Erythroblast (primary cell): ENCODE measurements at places on chromosomes 16 and 17.
A peak's percentile ranks its signal among the peaks of the same experiment; 100 is the strongest.

DNA sequence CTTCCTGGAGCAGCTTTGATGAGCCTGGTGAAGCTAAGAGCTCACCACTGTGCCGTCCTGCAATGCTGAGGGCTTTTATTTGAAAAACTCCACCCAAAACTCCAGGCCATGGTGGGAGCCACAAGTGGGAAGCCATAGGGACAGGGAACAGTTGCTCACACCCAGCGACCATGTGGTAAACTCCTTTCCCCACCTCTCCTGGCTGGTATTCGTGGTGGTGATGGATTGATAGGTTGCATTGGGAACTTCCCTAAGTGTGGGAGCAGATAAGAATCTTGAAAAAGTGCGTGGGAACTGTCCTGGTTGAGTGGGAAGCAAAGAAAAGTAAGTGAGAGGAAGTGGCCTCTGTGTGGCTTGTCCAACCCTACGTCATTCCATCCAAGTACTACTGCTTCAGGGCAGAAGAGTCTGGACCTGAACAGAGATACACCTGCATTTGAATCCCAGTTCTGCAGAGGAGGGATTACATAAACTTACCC lies at the start of gene CCL1:
Gene CCL1, minus strand, starts transcription at position 51 of the 479 bp plus-strand sequence. CDS start 72 bp downstream, outside the sequence.
- no peak for DNase-seq

GRCh38 chr16:23899869-23900268 lies 64.1 kb downstream of the PRKCB start:
- no peak for DNase-seq

- peak; percentile 60 for DNase-seq
These were observed 909 bp upstream of the RSL1D1 start for GRCh38 chr16:11852092-11852809.

GRCh38 chr17:59707971-59708430 lies 547 bp downstream of the VMP1 start:
- DNase-seq = no peak

- DNase-seq = no peak
These were observed 16.2 kb upstream of the KIFC3 start for GRCh38 chr16:57818377-57819064.

DNA sequence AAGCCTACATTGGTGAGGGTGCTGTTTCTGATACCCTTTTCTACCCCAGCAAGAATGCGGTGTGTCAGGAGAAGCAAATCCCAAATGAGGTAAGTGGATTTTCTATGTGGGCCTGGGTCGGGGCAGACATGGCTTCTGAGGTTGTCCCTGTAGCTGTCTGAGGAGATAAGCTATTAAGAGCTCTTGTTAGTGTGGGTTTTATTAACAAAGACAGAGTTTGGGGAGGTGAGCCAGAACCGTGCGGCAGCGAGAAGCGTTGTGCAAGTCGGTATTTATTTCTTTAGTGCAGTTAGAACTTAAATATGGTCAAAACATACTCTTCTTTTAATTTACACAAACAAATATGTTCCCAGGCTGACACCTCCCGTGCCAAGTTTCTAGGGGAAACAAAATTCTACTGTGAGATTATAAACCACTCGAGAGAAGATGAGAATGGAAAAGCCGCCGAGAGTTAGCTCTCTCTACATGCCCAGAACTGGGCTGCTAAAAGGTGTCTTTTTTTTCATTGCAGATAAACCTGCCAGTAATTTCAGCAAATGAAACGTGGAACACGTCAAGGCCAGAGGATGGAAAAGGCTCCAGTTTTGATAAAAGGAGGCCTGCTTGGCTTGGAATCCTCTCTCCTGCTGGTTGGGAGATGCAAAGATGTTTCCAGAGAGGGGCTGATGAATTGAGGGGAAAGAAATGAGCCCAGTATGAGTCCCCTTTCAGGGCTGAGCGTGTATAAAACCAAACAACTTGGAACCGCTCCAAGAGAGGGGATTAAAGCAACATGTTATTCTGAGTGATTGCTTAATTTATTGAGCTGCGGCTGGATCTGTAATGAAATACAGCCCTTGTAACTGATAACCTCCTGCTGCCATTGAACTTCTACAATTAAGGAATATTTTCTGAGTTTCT lies 254.6 kb downstream of the MRTFB start:
- DNase-seq = no peak

DNA sequence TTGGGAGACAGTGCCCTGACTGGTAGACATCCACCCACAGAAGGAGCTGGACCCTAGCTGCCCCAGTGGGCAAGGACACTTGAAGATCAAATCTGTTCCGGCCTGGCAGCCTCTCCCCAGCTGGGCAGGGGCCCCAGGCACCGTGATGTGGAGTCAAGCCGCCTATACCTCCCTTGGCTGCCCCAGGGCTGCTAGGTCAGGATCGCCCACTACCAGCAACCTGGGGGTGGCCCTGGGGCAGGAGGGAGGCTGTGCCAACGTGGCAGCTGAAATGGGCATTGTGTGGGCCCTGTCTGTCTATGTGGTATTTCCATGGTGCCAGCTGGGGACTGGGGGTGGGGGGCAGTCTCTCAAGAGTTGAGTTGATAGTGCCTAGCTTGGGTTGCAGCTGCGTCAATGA lies 941 bp downstream of the PDK2 start:
- no peak for DNase-seq

- DNase-seq = no peak
These were observed 419.7 kb downstream of the CNTNAP4 start for GRCh38 chr16:76696876-76697275.
